ENCODE measurements at places on chromosomes 2 and 18.

- DNase-seq = no peak
Observed at GRCh38 chr2:13522917-13523821, 806.4 kb downstream of the TRIB2 start.

DNA sequence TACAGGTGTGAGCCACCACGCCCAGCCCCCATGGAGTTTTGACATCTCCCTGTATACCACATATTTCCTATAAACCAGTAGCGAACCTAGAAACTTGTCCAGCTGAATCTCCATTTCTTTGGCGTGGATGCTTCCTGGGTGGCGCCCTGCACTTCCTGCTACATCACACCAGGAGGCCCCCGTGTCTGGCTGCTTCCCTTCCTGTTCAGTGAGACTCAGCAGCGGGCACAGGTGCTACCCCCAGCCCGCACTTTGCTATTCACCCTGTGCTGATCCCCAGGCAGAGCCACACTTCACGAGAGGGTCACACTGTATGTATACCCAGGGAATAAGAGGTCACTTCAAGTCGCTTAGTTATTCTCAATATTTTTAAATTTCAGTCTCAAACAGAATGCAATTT, 35.0 kb downstream of the CYP27C1 start:
- DNase-seq = no peak

GRCh38 chr2:54083445-54083844, 32.0 kb upstream of the ACYP2 start:
- DNase-seq = no peak

GRCh38 chr2:235087832-235088495, 136.1 kb downstream of the SH3BP4 start:
- no peak for DNase-seq

DNA sequence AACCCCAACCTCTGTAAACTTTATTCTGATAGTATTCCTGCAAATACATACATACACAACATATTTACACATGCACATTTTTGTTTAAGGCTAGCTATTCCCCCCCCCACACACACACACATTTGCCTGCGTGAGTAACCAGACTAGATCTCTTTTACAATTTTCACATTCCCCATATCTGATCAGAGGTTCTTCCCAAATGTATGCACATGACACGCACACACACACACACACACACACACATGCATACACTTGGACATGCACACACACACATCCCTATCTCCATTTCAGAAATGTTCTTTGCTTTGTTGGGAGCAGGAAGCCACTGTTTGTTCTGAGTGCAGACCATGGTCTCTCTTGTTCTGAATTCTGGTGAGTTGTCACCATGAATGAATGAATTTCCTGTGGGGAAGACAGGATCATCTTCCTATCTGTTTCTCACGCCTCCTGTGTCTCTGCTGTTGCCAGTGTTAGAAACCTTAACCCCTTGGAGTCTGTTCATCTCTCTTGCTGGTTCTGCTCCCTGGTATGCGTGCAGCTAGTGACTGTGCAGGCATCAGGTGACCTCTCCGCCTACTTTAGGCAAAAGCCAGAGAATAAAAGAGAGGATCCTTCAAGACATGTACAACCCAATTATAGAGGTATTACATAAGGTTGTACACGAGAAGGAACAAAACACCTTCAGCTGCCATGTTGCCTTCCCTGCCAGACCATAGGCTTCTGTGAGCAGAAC, 251.0 kb upstream of the RAB12 start:
- DNase-seq = no peak

- no peak for DNase-seq
Observed at GRCh38 chr2:122072666-122073065, 317.2 kb downstream of the TSN start.

- no peak for DNase-seq
Observed at GRCh38 chr2:231161877-231162329, 36.5 kb upstream of the ARMC9 start.

DNA sequence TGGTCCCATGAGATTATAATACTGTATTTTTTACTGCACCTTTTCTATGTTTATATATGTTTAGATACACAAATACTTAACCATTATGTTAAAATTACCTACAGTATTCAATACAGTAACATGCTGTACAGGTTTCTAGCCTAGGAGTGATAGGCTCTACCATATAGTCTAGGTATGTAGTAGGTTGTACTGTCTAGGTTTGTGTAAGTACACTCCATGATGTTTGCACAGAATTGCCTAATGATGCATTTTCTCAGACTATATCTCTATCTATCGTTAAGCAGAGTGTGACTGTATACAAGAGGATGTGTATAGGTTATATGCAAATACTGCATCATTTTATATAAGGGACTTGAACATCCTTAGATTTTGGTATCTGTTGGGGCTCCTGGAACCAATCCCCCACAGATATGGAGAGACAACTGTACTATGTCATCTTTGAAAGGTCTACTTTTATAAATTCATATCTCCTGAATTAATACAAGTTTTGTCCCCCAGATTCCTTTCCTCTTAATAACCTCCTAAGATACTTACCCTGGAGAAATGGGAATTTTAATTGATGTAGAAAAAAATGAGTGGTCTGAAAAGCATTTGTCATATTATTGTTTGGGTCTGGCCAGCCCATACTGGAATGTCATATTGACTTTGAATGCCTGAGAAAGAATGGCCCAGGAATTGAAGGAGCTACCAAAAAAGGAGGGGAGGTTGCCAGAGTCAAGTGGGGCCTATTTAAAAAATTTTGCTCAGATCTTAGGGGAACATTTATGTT, 36.6 kb downstream of the EHBP1 start:
- no peak for DNase-seq

- DNase-seq = no peak
Observed at GRCh38 chr2:55003706-55004639, 46.3 kb downstream of the RTN4 start.

DNA sequence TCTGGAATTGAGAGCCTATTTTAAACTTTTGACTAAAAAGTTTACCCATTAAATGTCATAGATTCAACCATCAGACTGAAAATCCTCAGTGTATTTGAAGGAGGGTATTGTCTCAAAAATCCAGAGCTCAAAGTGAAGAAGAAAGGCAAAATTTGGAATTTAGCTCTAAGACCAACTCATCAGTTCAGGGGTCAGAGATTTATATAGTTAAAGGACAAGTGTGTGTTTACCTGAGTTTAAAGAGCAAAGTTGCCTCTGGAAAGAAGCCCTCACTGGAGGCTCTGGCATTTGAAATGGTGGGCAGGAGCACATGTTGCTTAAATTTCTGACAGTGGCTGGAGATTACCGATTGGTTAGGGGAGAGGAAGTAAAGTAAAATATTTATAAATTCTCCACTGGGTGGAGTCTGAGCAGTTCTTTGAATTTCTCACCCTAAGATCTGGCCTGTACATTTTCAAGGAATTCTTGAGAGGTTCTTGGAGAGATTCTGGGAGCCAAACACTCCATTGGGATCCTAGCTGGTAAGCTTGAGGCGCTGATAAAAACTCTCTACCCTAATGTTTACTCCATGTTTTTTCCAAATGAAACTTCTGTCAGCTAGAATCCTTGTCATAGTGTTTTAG, at the start of gene KYNU:
Gene KYNU (plus strand): TSS at position 449 of the 623 bp plus-strand sequence. CDS start 7,704 bp downstream, outside the sequence.
- no peak for DNase-seq

GRCh38 chr2:205077159-205077558, 531.9 kb downstream of the PARD3B start:
- DNase-seq = no peak

DNA sequence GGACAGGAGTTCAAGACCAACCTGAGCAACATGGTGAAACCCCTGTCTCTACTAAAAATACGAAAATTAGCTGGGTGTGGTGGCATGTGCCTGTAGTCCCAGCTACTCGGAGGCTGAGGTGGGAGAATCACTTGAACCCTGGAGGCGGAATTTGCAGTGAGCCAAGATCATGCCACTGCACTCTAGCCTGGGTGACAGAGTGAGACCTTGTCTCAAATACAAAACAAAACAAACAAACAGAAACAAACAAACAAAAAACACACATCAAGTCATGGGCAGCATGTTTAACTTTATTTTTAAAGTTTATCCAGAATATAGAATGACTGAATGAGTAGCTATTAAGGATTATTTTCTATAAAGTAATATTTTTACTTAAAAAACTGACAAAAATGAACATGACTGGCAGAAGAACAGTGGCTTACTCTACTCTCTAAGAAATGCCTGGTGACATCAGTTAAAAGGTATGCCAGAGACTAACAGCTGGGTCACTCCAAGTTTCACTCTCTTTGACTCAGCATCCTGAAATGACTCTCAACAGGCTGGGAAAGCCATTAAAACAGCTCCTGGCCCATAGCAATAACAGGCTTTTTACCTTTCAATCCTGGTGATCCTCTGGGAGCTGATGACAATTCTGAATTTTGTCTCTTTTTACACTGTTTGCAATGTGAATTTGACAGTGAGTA, 281.6 kb upstream of the STON1 start:
- DNase-seq = no peak

- DNase-seq = no peak
Observed at GRCh38 chr2:8606226-8606625, 75.6 kb upstream of the ID2 start.

GRCh38 chr2:99297994-99298393, 3.0 kb downstream of the LYG1 start:
- DNase-seq = no peak

DNA sequence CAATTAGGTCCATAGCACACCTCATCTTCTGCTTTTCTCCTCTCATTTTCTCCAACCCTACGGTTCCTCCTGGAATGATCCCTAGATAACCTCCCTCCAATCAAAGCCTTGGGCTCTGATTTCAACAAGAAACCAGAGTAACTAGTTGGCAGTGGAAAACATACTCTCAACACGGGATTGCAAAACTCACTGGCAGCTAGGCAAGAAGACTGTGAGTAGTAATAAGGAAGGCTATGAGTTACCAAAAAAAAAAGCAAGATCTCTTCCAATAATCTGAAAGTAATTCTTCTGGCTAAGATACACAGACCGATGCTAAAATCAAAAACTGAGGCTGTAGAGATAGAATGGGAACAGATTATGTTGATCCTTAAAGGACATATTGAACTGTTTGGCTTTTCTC, 28.4 kb upstream of the CCDC102B start:
- DNase-seq = no peak

- no peak for DNase-seq
Observed at GRCh38 chr2:12442476-12442847, 274.3 kb upstream of the TRIB2 start.

DNA sequence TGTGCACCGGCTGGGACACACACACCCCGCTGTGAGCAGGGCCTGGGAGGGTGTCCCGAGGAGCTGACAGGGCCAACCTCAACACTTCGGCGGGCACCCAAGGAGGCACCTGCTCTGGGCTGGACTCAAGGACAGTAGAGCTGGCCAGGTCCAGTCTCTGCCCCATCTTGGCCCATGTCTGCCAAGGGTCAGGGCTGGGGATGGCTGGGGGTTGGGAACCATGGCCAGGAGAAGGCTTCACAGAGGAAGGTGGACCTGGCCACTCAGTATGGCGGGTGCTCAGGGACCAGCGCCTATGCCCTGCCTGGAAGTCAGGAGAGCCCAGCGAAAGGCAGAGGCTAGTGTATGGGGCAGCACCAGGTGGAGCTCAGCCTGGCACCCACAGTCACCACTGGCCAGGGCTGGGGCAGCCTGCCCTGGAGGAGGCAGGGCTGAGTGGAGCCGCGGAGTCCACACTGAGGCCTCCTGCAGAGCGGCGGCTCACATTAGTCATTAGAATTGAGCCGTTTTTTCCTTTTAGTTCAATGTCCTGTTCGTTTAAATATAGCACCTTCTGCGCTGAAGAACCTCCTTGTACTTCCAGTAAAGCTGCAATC, 4.2 kb downstream of the ERFE start:
- no peak for DNase-seq

GRCh38 chr2:240933048-240933965, 27.2 kb downstream of the CROCC2 start:
- no peak for DNase-seq

- DNase-seq = no peak
Observed at GRCh38 chr2:65431421-65432226, 775 bp downstream of the SPRED2 start.
